T-helper 2 cell treated with Interferon-gamma antibody and Interleukin-4, amounts not matched to agents 5 μg/mL and 100 μg/mL, for 36 hours (primary cell): ENCODE measurements at places on chromosomes 5 and 9.
A peak's percentile ranks its signal among the peaks of the same experiment; 100 is the strongest.

DNA sequence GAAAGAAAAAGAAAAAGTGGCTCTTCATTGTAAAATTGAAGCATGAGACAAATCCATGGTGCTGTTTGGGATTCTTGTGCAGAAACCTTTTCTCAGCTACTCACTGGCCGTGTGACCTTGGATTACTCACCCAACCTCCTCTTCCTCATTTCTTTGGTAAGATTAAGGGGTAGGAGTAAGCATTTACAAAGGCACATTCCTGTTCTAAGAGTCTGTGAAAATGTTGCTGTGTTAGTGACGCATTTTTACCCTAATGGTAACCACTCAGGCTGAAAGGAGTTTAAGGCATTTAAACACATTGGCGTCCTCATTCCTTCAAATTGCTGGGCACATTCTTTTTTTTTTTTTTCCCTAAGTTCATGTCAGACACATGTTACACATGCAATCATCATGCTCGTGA is 4.3 kb downstream of the RAI14 start:
- no peak for DNase-seq
- peaks cover 25% of the 10 kb centered on the region for H3K27me3 ChIP-seq
- H3K4me1 ChIP-seq, result no peaks in the 10 kb centered on the region
- no peaks in the 10 kb centered on the region for H3K36me3 ChIP-seq
- no peak overlapping the region for H3K27ac ChIP-seq

GRCh38 chr5:82297711-82298110 is 19.6 kb upstream of the RPS23 start:
- H3K4me3 ChIP-seq, result no peak overlapping the region
- H3K27ac ChIP-seq, result no peak overlapping the region
- DNase-seq, result no peak
- peaks cover 2% of the 10 kb centered on the region for H3K4me1 ChIP-seq

DNA sequence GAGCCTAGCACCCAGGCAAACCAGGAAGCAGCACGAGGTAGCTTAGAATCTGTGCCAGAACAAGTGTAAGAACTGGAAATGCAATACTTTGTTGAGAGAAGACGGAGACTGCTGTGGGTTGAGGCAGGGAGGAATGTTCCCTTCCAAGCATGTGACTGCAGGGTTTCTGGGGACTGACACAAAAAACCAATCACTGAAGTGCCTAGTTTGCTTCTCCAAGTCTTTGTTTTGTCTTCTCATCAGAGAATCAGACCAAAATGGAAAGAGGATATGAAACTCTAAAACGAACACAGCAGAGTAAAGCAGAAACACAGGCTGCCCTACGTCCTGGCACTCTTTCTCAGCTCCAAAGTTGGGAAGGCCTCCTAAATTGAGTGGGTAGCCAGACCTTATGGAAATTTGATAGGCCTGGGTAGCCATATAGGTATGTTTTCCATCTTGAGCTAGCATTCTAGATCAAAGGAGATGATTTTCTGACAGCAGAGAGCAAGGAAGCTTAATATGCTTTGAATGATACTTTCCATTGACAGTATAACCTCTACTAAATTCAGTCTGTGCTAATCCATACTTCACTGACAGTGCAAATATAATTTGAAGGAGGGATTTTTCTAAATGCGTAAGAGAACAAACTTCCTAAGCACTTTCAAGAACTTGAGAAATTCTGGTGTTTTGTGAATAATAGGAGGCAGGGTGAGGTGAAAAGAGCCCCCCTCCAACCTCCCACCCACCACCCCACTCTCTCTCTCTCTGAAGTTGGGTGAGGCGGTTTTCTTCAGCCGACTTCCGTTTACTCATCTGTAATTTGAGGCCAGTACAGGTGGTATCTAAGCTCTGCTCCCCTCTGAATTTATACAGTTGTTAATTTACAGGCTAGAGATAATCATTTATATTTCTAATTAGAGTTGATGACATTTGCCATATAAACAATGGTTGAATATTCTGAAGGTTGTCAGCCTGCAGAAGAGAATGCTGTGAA is 5.5 kb downstream of the ADRB2 start:
- DNase-seq, result no peak
- H3K4me3 ChIP-seq, result no peak overlapping the region
- no peaks in the 10 kb centered on the region for H3K36me3 ChIP-seq
- peaks cover 49% of the 10 kb centered on the region for H3K27me3 ChIP-seq
- no peak overlapping the region for H3K27ac ChIP-seq

- H3K27me3 ChIP-seq, result peaks cover 4% of the 10 kb centered on the region
- no peaks in the 10 kb centered on the region for H3K36me3 ChIP-seq
- DNase-seq, result no peak
- H3K4me3 ChIP-seq, result no peak overlapping the region
These were observed 9.7 kb upstream of the JADE2 start for GRCh38 chr5:134515801-134516200.

GRCh38 chr5:124871303-124871702 is 124.9 kb upstream of the ZNF608 start:
- DNase-seq, result no peak
- no peaks in the 10 kb centered on the region for H3K36me3 ChIP-seq
- H3K4me3 ChIP-seq, result no peak overlapping the region
- peaks cover 4% of the 10 kb centered on the region for H3K4me1 ChIP-seq
- H3K27ac ChIP-seq, result no peak overlapping the region

DNA sequence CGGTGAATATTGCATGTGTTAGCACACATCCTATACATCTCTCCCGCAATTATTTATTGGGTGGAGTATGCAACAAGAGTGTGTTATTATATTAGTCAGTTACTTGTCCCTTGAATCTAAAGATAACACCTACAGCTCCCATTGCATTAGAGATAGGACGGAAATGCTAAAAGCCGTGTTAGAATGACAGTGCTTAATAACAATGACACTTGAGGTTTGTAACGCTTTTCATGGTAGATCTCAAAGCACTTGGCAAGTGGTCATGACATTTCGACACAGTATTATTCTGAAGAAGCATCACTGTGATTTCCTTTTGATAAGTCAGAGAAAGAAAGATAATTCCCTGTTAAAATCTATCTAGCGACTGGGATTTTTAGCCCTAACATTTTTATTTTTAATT is 33.4 kb upstream of the TRIO start:
- no peak for DNase-seq
- H3K27me3 ChIP-seq, result peaks cover 6% of the 10 kb centered on the region
- H3K36me3 ChIP-seq, result no peaks in the 10 kb centered on the region
- peaks cover 20% of the 10 kb centered on the region for H3K4me1 ChIP-seq
- H3K4me3 ChIP-seq, result no peak overlapping the region

DNA sequence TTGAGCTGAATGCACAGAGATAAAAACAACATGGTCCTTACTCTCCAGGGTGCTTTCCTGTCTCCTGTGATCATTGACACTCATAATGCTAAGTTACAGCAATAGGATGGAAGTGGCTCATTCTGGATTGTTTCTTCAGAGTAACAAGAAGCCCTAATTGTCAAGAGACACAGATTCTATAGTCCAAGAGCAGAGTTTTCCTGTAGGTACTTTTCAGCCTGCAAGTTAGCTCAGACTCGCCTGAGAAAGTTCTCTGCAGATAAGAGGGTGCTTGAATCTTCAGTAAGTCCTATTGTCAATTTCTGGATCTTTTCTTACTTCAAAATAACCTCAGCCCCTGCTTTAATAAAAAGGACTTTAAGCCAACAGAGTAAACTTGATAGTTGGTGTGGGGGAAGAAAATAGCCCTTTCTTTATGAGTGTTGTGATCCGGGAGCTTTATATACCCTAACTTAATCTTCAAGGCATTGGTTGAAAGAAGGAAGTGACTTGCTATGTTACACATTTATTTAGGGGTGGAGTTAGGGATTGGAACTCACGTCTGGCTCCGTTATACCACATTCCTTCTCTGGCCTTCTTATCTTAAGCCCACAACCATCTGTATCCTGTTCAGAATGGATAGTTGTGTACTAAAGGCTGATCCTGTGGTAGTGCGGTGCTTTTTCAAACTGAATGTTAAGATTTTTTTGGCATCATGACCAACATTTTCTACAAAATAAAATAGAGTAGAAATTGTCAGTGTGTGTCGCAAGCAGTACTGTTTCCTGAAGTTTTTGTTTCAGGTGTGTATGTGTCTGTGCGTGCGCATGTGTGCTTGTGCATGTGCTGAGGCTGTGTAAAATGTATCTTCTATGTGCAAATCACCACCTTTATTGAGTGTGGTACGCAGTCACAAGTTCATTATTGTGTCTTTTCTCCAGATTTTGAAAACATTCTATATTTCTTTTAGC is 173.9 kb downstream of the WDR70 start:
- H3K4me3 ChIP-seq, result no peak overlapping the region
- no peak for DNase-seq
- H3K27ac ChIP-seq, result no peak overlapping the region
- peaks cover 5% of the 10 kb centered on the region for H3K4me1 ChIP-seq
- H3K27me3 ChIP-seq, result no peaks in the 10 kb centered on the region

DNA sequence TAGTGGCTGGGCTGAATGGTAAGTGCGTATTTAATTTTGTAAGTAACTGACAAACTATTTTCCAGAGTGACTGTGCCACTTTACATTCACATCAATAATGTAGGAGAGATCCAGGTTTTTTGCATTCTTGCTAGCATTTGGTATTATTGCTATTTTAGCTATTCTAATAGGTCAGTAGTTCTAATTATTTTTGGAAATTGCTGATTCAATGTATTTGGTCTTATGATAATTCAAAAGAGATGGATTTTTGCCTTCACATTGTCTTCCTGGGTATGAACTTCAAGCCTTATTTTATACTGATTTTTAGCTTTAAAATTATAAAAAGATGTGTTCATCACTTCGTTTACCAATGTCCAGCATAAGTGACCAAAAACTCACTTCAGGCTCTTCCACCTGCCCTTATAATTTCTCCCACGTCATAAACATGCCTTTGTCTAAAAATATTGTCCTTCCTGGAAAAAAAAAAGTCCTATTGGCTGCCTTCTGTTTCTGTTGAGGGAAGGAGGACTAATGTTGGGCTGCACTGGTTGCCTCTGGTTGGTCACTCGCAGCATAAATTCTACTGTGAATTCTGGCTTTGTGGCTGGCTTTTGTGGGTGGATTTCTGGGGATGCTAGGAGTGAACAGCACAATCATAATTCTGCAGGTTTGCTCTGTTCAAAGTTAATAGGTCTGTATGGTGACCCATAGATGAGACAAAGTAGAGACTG is 15.2 kb downstream of the FOXD1 start:
- peaks cover 1% of the 10 kb centered on the region for H3K36me3 ChIP-seq
- no peak overlapping the region for H3K27ac ChIP-seq
- DNase-seq, result no peak
- peaks cover 71% of the 10 kb centered on the region for H3K27me3 ChIP-seq

DNA sequence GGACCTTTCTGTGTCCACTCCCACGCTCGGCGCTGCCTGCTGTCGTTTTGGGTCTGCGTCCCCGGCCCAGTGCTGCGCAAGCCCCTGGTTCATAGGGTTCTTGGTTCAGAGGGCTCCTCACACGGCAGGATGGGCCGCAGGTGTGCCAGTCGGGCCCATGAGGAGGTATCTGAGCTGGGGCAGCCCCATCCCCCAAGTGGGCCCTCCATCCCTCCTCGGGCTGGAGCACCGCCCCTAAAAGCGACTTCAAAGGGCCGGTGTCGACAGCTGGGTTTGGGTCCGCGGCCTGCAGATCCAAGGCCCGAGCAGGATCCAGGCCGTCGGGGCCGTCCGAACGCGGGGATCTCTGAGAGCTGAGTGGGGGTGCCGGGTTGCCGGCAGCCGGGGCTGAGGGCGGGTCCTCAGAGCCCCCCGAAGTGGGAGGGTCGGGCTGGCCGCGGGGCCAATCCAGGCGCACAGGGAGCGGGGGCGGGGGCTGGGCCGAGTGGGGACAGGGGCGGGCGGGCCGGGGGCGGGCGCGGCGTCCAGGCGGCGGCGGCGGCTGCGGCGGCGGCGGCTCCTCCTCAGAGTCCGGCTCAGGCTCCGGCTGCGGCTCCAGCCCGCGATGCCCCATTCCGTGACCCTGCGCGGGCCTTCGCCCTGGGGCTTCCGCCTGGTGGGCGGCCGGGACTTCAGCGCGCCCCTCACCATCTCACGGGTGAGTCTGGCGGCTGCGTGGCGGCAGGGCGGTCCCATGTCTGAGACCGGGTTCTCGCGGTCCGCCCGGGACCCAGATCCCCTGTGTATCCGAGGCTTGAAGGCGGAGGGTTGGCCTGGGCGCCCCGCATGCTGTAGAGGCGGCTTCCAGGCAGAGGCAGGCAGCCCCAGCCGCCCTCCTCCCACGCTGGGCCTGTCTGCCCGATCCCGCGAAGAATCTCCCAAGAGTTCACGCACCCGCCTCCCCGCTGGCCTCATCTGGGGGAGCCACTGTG is at the start of gene PDLIM4:
TSS of gene PDLIM4 (plus strand) at position 566 of the 971 bp plus-strand sequence. CDS start at position 605, 39 bp downstream.
- no peak for DNase-seq
- peaks cover 7% of the 10 kb centered on the region for H3K4me1 ChIP-seq
- H3K27me3 ChIP-seq, result peaks cover 23% of the 10 kb centered on the region
- no peaks in the 10 kb centered on the region for H3K36me3 ChIP-seq
- H3K27ac ChIP-seq, result no peak within 1 kb of the TSS

DNA sequence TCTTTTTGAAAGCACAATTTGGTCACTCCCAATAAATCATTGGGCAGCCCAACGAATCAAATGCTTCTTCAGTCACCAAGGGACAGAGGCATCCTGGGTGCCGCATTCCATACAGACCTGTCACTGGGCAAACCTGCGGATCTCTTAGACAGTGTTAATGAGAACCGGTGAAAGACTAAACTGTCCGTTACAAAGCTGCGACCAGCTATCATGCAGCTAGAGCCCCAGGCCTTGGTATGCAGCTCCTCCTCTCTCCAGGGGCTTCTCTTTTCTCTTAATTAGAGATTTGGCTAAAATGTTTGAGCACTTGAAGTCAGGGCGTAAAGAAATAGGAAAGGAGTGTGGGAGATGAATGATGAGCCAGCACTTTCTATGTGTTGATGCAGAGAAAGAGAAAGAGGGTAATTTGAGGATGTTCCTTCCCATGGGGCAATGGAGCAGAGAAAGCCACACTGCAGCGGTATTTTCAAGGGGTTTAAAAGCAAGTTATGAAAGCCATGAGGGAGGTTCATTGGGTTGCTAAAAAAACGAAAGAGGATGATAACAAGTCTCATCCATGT is 175.3 kb downstream of the RFK start:
- H3K4me1 ChIP-seq, result no peaks in the 10 kb centered on the region
- no peak for DNase-seq
- no peaks in the 10 kb centered on the region for H3K36me3 ChIP-seq
- H3K27me3 ChIP-seq, result peaks cover 2% of the 10 kb centered on the region

DNA sequence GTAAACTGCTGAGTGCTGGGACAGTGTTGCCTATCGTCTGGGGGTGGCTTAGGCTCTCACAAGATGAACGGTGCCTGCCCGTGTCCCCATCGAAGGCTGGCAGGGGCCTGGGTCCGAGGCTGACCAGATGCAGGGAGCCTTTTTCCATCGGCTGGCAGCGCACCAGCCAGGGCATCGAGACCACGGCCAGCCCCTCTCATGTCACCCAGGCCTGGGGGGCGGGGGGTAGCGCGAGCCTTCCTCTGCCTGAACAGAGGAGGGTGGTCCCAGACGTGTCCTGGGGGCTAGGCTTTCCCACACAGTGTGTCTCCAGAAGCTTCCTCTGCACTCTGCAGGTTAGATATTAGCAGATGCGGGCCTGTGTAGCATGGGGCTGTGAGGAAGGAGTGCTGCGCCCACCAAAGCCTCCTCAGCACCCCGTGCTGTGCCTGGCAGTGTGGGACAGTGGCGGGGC is 17.3 kb downstream of the FGD3 start:
- peaks cover 49% of the 10 kb centered on the region for H3K4me1 ChIP-seq
- no peaks in the 10 kb centered on the region for H3K27me3 ChIP-seq
- DNase-seq, result no peak
- H3K4me3 ChIP-seq, result peak overlapping the region; percentile 94
- H3K27ac ChIP-seq, result peak overlapping the region; percentile 99
